ENCODE measurements at places on chromosomes 5 and 9.

GRCh38 chr5:181160152-181160754, 12.9 kb downstream of the OR2V2 start:
- DNase-seq = peak; percentile 49

- DNase-seq = no peak
These were observed 126.2 kb upstream of the DMRT1 start for GRCh38 chr9:715300-715699.

- DNase-seq = no peak
These were observed 3.7 kb downstream of the DNAJC25 start for GRCh38 chr9:111634860-111635259.

- DNase-seq = no peak
These were observed 60.5 kb downstream of the CTSL start for GRCh38 chr9:87786423-87786822.

GRCh38 chr5:9596171-9596780, 33.9 kb downstream of the TAS2R1 start:
- no peak for DNase-seq

- no peak for DNase-seq
These were observed 25.8 kb downstream of the ST8SIA4 start for GRCh38 chr5:100877274-100877673.

DNA sequence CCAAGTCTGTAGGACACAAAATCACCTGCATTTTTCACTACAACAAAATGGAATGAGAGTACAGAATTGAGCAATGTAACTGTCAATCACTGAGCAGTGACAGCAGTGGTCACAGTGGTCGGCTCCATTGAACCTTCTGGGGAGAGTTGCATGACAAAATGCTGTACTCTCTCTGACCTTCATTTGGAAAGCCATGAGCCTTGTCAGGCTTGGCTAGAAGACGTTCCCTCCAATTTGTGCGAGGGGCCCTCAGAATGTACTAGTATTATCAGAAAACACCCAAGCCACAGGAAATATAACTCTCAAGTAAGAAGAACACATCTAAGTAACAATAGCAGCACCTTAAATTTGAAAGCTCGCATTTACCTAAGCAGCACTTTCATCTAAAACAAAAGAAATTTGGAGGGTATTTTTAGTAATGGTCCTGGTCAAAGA, 425.6 kb upstream of the MEF2C start:
- no peak for DNase-seq

- DNase-seq = no peak
These were observed 49.7 kb upstream of the PLEKHG4B start for GRCh38 chr5:42250-42649.

DNA sequence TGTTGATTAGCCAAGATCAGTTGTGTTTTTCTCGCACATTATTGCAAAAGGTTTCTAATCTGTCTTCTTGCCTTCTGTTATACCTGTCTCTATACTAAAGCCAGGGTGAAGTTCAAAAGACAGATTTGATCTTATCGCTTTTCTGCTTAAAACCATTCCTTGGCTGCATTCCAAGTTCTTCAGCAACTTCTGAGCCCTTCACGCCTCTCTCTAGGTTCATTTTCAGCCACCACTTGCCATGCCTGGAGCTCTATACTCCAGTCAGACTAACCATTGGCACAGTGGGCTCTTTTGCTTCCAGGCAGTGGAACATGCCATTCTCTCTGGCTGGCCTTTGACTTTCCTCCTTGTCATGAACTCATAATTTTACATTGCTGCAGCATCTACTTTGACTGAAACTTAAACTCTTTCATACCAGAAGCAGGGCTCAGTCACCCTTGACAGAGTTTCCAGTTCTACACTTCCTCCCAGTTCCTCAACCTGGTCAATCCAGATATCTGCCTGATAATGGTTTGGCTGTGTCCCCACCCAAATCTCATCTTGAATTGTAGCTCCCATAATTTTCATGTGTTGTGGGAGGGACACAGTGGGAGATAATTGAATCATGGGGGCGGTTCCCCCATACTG, 114.4 kb downstream of the SLC12A2 start:
- no peak for DNase-seq

- DNase-seq = no peak
These were observed 74.8 kb upstream of the PIK3R1 start for GRCh38 chr5:68140763-68141162.

- peak; percentile 77 for DNase-seq
These were observed 24.2 kb upstream of the GLRX start for GRCh38 chr5:95846554-95847260.

GRCh38 chr5:149959406-149960236, 937 bp upstream of the SLC26A2 start:
- peak; percentile 86 for DNase-seq

DNA sequence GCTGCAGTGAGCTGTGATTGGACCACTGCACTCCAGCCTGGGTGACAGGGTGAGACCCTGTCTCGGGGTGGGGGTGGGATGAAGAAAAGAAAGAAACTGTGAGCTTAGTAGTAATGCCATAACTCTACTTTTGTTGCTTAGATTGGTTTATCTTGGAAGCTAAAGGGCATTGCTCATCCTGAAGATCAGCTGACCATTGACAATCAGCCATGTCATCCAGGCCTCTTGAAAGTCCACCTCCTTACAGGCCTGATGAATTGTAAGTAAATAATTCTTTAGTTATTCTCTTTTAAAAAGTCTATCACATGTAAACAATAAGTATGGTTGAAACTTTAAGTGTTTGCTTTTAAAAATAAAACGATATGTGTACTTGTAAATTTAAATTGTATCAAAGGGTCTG, 11.4 kb downstream of the OCLN start:
- DNase-seq = no peak

DNA sequence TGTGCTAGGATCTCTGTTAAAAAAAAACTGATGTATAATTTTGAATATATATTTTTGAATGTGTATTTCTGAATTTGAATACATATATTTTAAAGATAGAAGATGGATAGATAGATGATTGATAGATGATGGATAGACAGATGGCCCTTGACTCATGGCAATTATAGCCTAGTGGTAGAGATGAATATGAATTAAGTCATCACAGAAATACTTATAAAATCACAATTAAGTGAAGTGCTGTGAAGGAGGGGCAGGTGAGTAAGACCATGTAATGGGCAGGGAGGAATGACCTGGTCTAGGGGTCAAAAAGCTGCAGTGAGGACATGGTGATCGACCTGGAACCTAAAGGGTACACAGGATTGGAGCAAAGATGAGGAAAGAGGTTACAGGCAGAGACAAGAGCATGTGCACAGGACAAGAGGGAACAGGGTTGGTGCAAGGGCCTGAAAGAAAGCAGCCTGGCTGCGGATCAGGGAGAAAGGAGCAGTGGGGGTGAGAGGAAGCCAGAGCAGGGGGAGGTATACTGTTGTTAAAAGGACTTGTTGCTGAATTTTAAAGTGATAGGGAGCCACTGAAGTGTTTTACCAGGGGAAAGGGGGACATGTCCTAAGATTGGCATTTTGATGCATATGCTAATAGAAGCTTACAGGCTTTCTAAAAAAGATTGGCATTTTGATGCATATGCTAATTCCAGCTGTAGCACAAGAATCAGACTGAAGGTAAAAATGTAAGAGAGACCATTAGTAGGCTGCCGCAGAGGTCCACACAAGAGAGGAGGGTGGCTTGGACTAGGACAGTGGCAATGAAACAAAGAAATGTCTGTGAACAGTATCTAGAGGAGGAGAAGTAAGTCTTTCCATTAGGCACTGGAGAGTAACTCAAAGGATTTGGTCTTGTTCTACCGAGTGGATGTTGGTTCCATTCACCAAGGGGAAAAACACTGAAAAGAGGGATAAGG, 527.8 kb downstream of the AGTPBP1 start:
- no peak for DNase-seq

DNA sequence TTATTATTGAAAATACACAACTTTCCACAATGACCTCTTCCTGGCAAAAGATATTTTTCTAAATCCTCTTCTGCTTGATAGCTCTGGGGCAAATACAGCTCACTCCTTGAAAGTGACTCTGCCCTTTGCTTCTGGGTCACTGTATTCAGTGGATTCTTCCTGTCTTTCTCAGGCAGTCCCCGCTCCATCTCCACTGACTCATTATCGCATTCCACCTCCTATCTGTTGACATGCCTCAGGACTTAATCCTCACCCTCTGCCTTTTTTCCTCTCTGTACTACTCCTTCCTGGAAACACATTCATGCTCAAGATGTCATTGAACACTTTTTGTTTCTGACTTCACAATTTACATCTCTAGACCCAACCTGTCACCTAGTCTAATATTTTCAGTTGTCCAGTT, 8.4 kb upstream of the RGS7BP start:
- no peak for DNase-seq

GRCh38 chr9:93636172-93636661, 59.8 kb downstream of the PHF2 start:
- no peak for DNase-seq

- no peak for DNase-seq
These were observed 278.1 kb downstream of the ICE1 start for GRCh38 chr5:5700549-5700948.

- no peak for DNase-seq
These were observed 1.3 kb downstream of the SPATA31E1 start for GRCh38 chr9:87883990-87884389.

DNA sequence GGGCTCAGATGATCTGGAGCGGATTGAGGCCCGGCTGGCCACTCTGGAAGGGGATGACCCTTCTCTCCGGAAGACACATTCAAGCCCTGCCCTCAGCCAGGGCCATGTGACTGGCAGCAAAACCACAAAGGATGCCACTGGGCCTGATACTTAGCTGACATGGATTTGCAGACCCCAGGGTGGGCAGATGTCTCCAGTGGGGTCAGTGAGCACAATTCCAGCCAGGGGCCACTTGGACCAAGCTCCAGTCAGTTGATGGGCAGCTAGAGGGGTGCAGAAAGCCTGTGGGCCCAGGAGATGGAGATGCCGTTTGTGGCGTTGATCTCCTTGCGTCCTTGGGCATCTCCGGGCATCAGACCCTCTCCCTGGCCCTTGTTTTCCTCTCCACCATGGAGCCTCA, 46.7 kb downstream of the PSD2 start:
- no peak for DNase-seq

DNA sequence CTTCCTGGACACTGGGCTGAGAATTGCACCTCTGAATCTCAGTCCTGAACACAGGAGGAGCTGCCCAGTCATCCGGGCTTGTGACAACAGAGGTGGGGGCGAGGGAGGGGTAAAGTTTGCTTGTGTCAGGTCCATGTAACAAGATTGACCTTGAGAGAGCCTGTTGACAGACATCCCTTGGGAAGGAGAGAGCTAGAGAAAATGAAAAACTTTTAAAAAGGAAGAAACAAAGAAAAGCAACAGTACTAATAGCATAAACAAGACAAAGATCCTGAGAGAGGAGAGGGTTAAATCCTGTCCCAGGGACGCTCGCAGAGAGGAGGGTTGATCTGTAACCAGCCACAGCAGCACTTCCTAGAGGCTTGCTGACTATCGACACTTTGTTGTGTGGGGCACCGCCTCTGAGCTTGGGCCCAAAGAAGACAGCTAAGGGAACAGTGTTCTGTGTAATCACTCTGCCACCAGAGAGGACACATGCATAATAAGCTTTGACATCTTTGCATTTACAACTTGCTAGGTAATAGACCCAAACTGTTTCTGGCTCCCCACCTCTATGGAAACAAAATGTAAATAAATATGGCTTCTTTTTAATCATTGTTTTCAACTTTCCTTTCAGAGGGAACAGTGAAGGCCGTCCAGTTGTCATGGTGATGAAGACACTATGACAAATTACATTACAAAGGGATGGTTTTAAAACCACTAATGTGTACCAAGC, 363.7 kb downstream of the CSNK1G3 start:
- DNase-seq = no peak

DNA sequence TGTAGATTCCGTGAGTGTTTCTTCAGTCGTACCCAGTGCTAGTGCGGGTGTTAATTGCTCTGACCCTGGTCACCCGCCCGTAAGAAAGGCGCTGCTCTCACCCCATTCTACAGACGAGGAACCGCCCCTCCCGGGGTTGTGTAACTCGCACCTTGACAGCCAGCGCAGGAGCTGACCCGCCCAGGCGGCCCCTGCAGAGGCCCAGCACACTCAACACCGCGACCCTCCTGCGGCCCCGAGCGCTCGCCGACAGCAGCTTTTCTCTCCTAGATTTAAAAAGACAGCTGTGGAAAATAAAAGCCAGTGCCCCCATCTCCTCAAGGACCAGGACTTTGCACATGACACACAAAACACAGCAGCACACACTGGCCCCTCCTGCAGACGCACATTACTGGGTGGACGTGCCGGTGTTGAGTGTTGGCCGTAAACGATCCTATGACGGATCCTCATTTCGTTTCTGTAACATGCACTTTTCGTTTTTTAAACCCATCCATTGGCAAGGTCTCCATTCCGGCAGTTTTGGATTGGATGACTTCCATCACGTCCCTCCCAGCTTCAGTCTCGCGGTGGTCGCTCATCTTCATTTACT, 22.9 kb downstream of the OR2V2 start:
- no peak for DNase-seq

- no peak for DNase-seq
These were observed 42.7 kb upstream of the VCAN start for GRCh38 chr5:83428890-83429289.

DNA sequence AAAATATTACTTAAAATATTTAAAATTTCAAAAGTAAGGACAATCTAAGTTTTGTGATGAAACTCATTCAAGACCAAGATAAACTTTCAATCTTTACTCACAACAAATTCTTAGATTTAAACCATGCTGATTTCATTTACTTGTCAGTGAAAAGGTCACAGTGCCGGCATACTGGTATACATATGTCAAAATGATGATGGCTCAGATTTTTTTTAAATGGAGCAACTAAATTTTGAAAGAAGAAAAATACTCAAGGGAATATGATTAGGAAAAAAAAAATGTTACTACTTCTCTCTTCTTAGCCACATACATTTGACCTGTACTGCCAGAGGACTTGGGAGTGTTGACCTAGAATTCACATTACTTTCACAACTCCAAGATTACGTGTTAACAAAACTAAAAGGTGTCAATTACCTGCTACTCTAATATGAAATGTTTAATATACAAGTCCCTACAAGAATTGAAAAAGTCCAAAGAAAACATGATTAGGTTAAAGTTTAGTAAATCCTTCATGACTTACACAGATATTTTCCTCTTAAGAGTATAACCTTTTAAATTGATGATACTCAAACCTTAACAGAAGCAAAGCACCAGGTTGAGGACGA, 4.6 kb downstream of the EFNA5 start:
- no peak for DNase-seq

- no peak for DNase-seq
These were observed 22.2 kb upstream of the EXOC3 start for GRCh38 chr5:420632-421286.

All from activated CD4-positive, alpha-beta T cell treated with anti-CD3 and anti-CD28 coated beads, Interleukin-2, amount 50 U/mL, for 16 hours (primary cell).